ENCODE measurements at places on chromosomes 1 and 21. TPM values are rescaled to one million over a fixed set of nuclear protein-coding genes. Genes with fewer than 3 reads are reported as not detected.

DNA sequence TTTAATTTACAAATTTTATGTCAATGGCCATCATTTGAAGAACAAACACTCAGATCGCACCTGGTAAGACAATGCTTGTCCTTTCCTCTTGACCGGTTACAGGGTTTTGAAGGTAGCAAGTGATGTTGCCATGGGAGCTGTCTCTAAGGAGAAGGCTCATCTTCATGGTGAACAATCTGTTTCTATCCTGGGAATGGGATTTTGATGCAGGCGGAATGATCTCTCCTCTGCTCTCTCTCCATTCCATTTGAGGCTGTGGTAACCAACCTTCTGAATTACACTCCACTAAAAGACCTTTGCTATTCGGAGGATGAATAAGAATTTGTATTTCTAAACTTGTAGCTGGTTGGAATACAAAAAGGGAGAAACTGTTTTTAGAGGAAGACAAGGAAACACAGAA is 57.9 kb upstream of the SLC5A9 start:
- H3K4me1 ChIP-seq = no peaks in the 10 kb centered on the region
- H3K27ac ChIP-seq = no peak overlapping the region
- H3K27me3 ChIP-seq = no peaks in the 10 kb centered on the region
- DNase-seq = no peak
- H3K36me3 ChIP-seq = no peaks in the 10 kb centered on the region

DNA sequence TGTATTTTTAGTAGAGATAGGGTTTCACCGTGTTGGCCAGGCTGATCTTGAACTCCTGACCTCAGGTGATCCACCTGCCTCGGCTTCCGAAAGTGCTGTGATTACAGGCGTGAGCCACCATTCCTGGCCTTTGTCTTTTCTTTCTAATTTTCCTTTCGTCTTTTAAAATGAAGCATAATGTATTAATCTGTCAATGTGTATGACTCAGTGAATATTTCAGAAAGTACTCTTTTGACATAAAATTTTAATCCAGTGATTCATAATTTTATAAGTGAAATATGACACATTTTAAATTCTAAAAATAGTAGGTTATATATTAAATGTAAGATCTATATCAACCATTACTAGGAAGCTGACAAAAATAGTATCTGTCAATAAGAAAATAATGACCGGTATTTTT is 1059.0 kb upstream of the PRMT6 start:
- no peaks in the 10 kb centered on the region for H3K4me1 ChIP-seq
- H3K27me3 ChIP-seq = no peaks in the 10 kb centered on the region
- no peak overlapping the region for H3K4me3 ChIP-seq
- no peak for DNase-seq
- H3K27ac ChIP-seq = no peak overlapping the region

DNA sequence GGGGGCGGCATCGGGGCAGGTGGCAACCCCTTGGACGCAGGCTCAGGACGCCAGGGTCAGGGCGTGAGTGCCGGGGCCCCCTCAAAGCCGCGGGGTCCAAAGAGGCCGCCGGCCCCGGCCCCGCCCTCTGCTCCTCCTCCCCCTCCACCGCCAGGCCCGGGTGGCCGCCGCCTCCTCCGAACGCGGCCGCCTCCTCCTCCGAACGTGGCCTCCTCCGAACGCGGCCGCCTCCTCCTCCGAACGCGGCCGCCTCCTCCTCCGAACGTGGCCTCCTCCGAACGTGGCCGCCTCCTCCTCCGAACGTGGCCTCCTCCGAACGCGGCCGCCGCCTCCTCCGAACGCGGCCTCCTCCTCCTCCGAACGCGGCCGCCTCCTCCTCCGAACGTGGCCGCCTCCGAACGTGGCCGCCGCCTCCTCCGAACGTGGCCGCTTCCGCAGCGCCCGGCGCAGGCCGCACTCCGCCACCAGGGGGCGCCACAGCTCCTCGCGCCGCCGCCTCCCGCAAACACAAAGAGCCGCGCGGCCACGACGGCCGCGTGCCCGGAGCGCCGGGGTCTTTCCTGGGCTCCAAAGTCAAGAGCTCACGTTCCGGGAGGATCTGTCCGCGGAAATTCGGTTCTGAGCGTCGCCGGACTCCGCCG is 19.3 kb upstream of the SAMD11 start:
- H3K27me3 ChIP-seq = peaks cover 4% of the 10 kb centered on the region
- H3K4me1 ChIP-seq = peaks cover 8% of the 10 kb centered on the region
- peak; percentile 76 for DNase-seq
- H3K27ac ChIP-seq = no peak overlapping the region
- no peaks in the 10 kb centered on the region for H3K36me3 ChIP-seq

- H3K4me3 ChIP-seq = no peak overlapping the region
- H3K27me3 ChIP-seq = peaks cover 3% of the 10 kb centered on the region
- no peaks in the 10 kb centered on the region for H3K36me3 ChIP-seq
- no peaks in the 10 kb centered on the region for H3K4me1 ChIP-seq
- DNase-seq = no peak
Measured at GRCh38 chr21:34360488-34361241, 3.1 kb upstream of the KCNE2 start.

GRCh38 chr1:119251751-119252150 is 111.3 kb upstream of the WARS2 start:
- no peak overlapping the region for H3K27ac ChIP-seq
- DNase-seq = no peak
- no peaks in the 10 kb centered on the region for H3K4me1 ChIP-seq
- H3K36me3 ChIP-seq = no peaks in the 10 kb centered on the region
- no peak overlapping the region for H3K4me3 ChIP-seq
- no peaks in the 10 kb centered on the region for H3K27me3 ChIP-seq

- H3K27ac ChIP-seq = peak overlapping the region; percentile 52
- H3K27me3 ChIP-seq = no peaks in the 10 kb centered on the region
Measured at GRCh38 chr1:226677027-226678020, 61.8 kb downstream of the ITPKB start.

Gene LMX1A
- not detected for total RNA-seq

Gene IGFN1
- 0.17 TPM for total RNA-seq

Gene PLA2G5
- 9.8 TPM for total RNA-seq

Gene COA6
- 27.7 TPM for total RNA-seq

Gene DSTYK
- total RNA-seq = 24.9 TPM

All from fibroblast of lung (primary cell).